ENCODE measurements at places on chromosomes 2 and 18.

- DNase-seq, result no peak
Measured at GRCh38 chr2:212330263-212330662, 208.3 kb downstream of the ERBB4 start.

DNA sequence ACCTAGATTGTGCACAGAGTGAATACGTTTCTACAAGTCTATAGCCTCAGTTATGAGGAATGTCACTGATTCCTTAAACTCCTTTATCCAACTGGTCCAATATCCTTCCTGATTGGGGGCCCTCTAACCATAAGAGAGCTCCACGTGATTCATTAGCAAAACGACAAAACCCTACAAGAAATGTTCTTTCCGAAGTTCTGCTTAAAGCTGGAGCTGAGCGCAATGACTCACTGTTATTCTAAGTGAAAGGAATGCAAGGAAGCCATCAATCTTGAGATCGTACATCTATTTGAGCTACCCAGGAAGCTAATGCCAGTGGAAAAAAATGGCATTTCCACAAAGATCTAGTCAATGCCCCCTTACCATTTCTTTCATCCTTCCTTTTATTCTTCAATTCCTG, 354.9 kb upstream of the CDH20 start:
- DNase-seq, result no peak

DNA sequence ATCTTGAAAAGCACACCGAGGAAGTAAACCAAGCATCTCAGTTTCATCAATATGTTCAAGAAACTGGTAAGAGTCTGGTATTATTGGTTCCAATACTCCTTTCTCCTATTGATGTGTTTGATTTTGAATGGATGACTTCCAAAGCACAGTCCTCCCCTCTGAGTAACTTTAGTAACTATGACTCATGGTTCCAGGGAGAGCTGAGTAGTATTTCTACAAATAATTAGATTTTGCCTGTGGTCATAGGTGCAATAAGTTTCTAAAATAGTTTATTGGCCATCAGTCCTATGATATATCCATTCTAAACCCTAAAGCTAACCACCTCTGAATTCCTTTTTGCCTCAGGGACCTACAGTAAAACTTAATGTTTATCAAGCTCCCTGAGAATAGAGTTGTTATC, 352.4 kb downstream of the XIRP2 start:
- no peak for DNase-seq

GRCh38 chr2:63950414-63950813, 68.8 kb downstream of the VPS54 start:
- DNase-seq, result no peak

- no peak for DNase-seq
Measured at GRCh38 chr2:100038011-100038410, 104.4 kb downstream of the AFF3 start.

DNA sequence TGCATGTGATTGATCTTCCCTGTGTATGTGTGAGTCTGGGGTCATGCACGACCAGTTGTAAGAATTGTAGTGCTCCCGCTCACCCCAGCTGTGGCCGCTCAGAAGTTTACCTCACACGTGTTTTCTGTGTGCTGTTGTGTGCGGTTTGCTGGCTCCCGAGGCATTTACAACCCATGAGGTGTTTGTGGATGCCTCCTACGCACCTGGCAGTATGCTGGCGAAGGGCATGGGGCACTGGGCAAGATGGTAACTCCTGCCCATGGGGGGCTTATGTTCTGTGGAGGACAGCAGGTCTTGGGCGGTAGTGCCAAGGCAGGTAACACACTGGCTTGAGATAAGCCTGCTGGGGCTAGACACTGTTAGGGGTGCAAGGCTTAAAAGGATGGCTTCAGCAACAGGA, 102.6 kb upstream of the HS6ST1 start:
- DNase-seq, result no peak

- no peak for DNase-seq
Measured at GRCh38 chr18:37853706-37854105, 288.1 kb upstream of the CELF4 start.

- DNase-seq, result no peak
Measured at GRCh38 chr2:119407430-119408220, 24.0 kb upstream of the TMEM37 start.

DNA sequence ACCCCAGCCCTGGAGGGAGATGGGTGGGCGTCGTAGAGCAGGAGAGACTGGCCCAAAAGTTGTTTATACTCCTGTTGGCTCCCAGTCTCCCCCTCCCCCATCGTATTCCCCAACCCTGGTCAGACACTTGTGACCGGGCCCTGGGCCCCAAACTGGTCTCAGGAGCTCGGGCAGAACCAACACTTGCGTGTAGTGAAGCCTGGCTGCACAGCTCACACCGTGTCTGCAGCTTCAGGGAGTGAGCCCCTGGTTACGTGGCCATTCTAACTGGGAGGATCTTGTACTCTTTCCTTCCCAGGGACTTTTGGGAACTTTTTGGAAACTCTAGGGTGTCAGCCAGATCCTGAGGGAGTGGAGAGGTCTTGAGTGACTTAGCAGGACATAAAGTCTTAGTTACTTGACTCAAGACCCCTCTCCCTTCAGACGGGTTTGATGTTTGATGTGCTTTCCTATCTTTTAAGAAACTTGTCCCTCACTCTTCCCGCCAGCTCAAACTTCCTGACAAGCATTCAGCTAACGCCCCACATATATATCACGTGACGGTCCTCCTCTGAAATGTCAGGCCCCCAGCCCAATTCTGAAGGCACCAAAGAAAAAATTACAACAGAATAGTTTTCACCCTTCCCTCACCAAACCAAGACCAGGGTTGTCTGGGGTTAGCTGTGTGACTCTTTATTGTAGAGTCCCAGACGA, 2.3 kb downstream of the PKDCC start:
- no peak for DNase-seq

DNA sequence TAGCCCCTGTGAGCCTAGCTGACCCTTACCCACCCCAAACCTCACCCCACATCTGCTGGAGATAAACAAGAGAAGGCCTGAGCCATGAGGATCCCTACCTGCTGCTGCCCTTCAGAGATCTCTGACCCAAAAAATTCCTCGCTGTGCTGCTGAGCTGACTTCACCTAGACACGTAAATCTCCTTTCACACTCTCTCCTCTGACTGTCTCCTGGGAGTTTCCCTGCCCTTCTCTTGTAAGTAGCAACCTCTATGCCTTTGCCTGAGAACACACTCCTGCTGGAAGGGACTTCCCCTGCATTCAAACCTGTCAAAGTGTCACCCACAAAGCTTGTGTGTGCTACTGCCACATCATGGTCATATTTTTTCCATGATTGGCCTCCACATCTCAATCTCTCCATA, 134.2 kb upstream of the NOL4 start:
- no peak for DNase-seq

- no peak for DNase-seq
Measured at GRCh38 chr18:55444536-55444935, 143.5 kb downstream of the TCF4 start.
